ENCODE measurements at places on chromosomes 2 and 18.

- no peak for DNase-seq
Measured at GRCh38 chr18:54991981-54992380, 32.7 kb upstream of the CCDC68 start.

DNA sequence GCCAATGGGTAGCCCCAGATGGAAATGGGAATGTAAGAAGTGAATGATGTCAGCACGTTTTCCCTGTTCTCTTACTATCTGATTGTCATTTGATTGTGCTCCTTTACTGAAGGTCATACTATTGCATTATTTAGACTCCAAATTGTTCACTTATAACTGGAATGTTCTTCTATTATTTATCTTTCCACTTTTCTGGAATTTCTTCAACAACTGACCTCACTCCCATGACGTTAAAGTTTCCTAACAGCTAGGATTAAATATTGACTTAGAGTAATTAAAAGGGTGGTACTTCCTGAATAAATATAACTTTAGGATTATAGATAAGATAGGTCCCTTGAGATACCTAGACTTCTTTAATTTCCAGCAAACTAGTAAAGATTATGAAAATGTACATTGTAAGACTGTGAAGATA is 10.9 kb upstream of the GULP1 start:
- DNase-seq = no peak

GRCh38 chr18:3526421-3527354 is 76.7 kb downstream of the TGIF1 start:
- DNase-seq = no peak

DNA sequence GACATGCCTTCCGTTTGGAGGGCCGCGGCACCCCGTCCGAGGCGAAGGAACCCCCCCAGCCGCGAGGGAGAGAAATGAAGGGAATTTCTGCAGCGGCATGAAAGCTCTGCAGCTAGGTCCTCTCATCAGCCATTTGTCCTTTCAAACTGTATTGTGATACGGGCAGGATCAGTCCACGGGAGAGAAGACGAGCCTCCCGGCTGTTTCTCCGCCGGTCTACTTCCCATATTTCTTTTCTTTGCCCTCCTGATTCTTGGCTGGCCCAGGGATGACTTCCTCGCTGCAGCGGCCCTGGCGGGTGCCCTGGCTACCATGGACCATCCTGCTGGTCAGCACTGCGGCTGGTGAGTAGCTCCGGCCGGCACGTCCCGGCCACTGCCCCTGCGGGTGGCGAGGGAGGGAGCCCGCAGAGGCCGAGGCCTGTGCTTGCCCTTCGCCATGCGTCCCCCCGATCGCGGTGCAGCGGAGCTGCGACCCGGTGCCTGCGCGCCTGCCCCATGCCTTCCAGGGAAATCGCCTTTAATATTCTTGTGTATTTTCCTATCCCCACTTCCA is 1.2 kb downstream of the BMPR2 start:
- DNase-seq = peak; percentile 70

DNA sequence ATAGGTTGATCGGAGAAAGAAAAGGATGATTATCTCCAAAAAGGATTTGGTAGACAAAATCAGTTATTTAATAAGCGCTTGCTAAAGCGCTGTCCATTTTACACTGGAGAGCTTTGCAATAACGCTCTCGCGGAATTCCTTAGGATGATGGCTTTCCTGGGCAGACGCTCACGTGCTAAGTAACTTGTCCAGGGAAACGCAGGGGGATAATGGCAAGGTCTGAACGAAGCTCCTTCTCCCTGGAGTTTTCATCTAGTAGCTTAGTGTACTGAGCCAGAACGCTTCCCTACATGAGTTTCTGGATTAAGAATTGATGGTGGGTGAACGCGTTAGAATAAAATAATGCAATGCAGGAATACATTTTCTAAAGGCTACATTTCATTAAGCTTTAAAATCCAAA is 739.5 kb upstream of the SALL3 start:
- no peak for DNase-seq

DNA sequence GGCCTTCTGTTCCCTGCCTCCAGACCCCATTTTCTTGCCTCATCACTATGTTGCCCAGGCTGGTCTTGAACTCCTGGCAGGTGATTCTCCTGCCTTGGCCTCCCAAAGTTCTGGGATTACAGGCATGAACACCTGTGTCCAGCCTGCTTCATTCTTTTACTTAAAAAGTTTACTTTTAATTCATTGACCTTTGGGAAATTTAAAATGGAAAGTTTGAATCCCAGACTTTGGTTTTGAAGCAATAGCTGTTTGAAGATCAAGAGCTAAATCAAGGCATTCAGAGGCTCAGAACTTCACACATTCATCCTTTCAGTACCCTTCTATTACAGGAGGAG is 79.3 kb upstream of the SESTD1 start:
- no peak for DNase-seq

- no peak for DNase-seq
Measured at GRCh38 chr2:191854382-191855372, 7.8 kb upstream of the CAVIN2 start.

- no peak for DNase-seq
Measured at GRCh38 chr2:235766278-235766677, 272.4 kb downstream of the AGAP1 start.
